ENCODE measurements at places on chromosomes 2 and 18.

DNA sequence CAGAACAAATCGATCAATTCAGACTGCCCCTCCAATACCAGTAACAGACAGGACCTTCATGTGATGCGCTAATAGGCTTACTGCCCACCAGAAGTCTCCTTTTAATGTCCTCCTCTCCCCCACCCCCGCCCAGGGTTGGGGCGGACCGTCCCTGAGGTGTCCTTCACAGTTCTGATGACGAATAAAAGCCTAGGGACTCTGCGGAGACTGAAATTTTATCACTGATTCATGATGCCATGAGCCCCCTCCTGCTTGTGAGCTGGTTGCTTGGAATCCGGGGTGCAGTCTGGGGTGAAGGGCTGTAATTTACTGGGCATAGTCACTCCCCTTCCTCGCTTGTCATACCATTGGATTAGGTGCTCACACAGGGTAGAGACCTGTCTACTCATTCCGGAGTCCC lies 42.3 kb downstream of the B3GNT2 start:
- no peak for DNase-seq

DNA sequence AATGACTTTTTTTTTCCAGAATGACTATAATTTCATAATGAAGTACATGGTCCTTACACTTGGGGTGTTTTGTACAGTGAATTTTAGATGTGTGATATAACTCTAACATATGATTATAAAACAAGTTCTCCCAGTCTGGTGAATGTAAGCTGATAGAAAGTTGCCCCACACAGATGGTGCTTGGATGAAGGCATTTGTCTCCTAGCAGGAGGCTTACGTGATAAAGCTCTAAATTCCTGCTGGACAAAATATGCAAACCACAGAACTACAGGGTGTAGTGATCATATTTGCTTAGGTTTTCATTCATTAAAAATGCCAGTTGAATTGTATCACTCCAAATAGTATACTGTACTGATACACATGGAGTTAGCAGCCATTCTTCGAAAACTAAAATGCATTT lies 85.5 kb downstream of the DSC3 start:
- DNase-seq = no peak

DNA sequence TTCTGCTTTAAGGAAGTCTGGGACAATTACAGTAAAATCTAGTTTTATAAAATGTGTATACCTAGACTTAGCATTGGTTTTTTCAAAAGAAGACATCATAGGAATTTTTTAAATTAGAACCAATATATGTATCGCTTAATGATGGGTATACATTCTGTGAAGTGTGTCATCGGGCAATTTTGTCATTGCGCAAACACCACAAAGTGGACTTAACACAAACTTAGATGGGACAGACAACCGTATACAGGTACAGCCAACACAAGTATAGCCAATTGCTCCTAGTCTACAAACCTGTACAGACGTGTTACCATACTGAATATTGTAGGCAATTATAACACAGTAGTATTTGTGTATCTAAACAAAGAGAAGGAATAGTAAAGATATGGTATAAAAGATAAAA lies 12.7 kb downstream of the MYO1B start:
- DNase-seq = no peak

- DNase-seq = no peak
Measured at GRCh38 chr2:34104601-34105000, 505.5 kb upstream of the FAM98A start.

DNA sequence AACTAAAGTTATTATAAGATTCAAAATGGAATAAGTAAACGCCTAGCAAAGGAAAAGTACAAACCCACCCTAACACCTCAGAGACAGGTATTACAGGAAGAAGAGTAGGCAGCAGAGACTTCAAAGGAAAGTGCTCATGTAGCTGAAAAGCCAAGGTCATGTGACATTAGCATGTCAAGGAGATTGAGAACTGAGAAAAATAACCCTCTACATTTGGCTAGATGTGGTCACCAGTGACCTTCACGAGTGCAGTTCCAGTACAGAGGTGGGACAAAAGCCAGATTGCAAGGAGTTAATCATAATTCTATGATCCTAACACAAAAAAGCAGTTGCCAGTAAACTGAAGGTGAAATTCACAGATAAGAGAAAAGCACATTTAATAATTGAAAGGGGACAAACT lies 252.7 kb downstream of the ZEB2 start:
- peak; percentile 66 for DNase-seq

DNA sequence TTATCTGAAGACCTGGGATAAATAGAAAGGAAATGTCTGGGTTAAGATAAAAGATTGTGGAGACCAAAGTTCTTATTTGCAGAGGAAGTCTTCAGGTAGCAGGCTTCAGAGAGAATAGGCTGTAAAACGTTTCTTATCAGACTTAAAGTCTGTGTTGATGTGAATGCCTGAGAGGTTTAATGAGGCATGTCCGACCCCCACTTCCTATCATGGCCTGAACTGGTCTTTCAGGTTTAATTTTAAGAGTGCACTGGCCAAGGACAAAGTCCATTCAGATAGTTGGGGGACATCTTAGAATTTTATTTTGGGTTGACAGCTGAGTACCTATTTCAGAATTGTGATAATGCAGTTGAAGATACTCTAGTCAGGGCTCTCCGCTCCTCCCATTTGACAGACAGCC lies 92.1 kb downstream of the ATL2 start:
- DNase-seq = no peak

DNA sequence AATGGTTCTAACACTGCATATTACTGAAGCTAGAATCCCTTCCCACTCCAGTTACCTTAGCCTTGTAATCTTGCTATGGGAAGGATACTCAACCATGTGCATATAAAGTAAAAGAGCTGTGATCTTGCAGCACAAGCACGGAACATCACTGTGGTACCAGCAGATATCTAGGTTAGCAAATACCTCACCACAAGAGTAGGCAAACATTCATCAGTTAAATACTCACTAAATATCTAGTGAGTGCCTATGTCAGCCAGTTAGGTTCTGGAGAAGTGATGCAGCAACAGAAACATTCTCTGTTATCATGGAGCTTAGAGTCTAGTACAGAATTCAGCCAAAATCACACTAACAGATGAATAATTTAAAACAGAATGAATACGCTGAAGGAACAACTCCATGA lies 349.6 kb upstream of the UBE2E3 start:
- DNase-seq = no peak

- no peak for DNase-seq
Measured at GRCh38 chr2:140714586-140714985, 1416.2 kb downstream of the LRP1B start.

- DNase-seq = peak; percentile 10
Measured at GRCh38 chr2:108315444-108315934, 26.8 kb downstream of the SULT1C2 start.

GRCh38 chr2:32264422-32265105 lies at the start of gene NLRC4:
TSS of gene NLRC4 (minus strand) at chr2:32264886. CDS start at chr2:32256775, 8,111 bp downstream.
- peak; percentile 75 for DNase-seq

GRCh38 chr2:112772322-112772721 lies 7.9 kb upstream of the CKAP2L start:
- peak; percentile 60 for DNase-seq

DNA sequence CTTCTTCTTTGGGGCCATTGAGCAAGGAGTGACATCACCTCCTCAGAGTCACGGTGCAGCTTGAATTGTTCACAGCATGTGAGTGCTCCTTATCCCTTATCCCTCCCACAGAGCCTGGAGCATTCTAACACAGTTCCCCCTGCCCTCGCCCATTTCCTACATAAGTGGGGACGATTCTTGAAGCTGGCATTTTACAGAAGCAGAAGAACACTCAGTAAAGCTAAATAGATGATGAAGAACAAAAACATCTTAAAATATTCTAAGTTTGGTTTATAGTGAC lies 135.8 kb upstream of the APCDD1 start:
- DNase-seq = no peak

DNA sequence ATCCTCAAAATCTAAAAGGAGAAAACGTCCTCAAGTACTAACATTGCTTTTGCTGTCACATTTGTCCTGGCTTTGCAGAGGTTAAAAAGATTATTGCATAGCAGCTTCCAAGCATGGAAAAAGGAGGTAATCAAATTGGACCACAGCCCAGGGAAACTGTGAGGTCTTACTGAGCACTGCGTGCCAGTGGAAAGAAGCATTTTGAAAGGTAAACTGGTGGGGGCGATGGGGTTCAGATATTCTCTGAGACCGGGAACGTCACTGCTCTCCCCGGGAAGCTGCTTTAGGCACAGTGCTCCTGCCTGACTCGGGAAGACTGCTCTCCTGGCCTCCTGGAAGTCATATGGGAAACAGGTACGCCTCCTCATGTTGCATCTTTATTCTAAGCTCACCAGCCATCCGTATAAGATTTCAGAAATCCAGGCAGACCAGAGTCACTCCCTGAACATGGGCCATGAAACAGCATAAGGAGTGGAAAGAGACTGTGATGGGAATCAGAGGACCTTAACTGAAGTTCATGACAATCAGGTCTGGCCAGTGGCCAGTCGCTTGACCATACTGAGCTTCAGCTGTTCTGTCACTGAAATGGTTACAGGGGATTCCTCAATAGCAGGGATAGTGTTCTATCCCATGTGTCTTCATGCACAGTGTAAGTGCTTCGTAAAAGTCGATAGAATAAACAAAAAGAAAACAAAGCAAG lies 284.1 kb downstream of the TRIB2 start:
- no peak for DNase-seq

DNA sequence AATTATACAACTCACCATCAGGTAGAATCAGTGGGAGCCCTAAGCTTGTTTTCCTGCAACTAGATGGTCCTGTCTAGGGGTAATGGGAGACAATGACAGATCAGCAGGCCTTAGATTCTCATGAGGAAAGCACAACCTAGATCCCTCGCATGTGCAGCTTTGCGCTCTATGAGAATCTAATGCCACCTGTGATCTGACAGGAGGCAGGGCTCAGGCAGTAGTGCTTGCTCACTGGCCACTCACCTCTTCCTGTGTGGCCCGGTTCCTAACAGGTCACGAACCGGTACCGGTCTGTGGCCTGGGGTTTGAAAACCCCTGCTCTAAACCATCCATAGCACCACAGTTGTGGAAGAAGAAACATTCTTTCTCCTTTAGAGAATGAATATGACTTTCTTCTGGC lies 242.8 kb upstream of the CXCR4 start:
- no peak for DNase-seq

GRCh38 chr2:78718473-78718872 lies 307.0 kb upstream of the REG3G start:
- DNase-seq = no peak

DNA sequence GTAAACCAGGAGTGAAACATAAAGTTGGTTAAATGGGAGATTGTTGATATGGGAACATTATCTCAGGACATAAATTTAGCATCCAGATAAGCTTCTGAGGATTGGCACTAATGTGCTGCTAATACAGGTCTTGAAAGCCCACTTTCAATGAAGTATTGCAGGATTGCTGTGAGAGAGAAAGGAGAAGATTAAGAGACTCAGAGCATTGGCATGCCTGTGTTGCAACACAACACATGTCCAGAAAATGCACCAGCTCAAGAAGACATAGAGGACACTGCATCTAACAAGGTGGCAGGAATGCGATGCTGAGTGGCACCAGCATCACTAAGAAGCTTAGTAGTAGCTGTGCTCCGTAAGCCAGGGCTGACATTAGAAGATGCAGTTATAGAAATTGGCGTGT lies 728.9 kb downstream of the SUCLG1 start:
- DNase-seq = no peak

DNA sequence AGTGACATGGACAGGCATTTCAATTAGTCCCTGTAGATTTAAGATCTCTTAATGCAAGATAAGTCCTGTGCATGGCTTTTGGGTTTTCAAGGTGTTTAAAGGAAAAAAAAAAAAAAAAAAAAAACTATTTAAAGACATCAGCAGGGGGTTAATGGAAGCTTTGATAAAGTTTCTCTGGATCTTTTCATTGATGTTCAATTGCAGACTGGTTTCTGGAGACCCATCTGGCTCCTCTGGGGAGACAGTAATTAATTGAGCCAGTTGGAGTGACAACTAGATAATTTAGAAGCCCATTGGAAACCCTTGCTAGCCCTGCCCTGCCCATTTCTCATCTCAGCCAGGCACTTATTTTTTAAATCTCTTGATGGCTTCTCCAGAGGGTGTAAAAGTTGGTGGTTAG lies 98.7 kb downstream of the EPHA4 start:
- DNase-seq = no peak

- DNase-seq = no peak
Measured at GRCh38 chr2:44351088-44351487, 10.2 kb downstream of the PREPL start.

GRCh38 chr2:30222636-30223360 lies 8.5 kb upstream of the LBH start:
- no peak for DNase-seq

DNA sequence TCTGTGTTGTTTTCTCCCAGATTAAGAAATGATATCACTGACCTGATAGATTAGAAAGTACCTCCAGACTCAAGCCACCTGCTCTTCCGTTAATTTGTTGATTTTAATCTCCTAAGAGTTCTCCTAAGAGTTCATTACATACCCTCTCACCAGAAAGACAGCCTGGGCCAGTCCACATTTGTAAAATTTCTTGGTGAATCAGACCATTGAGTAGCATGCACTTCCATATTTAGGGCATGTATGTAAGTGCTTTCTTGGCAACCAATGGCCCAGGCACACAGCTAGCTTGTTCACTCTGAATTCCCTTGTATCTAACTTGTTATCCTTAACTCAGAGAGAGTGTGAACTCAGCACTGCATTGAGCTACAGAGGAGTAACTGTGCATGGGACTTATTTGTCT lies 158.1 kb upstream of the ACAA2 start:
- DNase-seq = no peak

DNA sequence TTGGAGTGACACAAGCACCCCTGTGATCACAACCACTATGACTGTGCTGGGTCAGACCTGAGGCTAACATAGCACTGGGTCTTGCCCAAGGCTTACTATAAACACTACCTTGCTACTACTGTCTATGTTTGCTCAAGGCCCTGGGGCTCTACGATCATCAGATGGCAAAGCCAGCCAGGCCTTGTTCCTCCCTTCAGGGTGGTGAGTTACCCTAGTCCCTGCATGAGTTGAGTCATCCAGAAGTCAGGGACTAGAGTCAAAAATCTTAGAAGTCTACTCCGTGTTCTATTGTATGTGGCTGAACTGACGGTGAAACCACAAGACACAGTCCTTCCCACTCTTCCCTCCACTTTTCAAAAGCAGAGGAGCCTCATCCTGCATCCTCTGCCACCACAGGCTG lies 551.2 kb upstream of the FSIP2 start:
- DNase-seq = no peak

DNA sequence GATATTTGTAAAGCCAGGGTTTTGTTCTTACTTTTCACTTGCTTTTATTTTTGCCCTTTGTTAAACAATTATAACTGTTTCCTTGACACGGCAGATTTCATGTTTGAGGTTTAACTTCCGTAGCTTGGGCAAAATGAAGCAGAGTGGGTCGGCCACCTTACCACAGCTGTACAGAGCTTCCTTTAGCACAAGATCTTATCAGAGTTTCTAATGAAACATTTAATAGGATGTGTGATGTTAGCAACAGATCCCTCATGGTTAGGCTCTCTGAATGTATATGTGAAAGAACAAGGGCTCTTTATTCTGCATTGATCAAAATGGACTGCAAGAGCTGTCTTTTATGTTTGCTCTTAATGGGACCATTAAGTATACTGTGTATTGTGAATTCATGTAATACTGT lies 22.3 kb downstream of the RNF125 start:
- DNase-seq = peak; percentile 90
